ENCODE measurements at places on chromosomes 4 and X.

GRCh38 chr4:113733685-113734084 lies 27.9 kb downstream of the CAMK2D start:
- no peak for DNase-seq

- no peak for DNase-seq
These were observed 114.0 kb downstream of the RBM47 start for GRCh38 chr4:40515398-40516293.

DNA sequence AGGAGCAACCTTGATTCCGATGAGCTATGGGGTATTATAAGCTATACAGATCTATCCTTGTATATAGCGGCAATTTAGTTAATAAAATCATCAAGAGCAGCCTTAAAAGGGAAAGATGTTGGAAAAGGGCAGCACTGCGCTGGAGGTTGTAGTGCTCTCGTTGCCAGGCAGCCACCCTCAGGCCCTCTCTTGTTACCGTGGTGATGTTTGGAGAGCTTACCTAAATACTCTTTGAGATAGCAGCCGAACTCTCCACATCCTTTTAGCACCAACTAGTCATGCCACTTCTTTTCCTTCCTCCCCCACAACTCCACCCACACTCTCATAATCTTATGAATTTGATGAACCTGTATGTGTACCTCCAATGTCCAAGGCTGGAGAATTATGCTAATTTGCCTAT lies 3.8 kb upstream of the RADX start:
- peak; percentile 64 for DNase-seq

DNA sequence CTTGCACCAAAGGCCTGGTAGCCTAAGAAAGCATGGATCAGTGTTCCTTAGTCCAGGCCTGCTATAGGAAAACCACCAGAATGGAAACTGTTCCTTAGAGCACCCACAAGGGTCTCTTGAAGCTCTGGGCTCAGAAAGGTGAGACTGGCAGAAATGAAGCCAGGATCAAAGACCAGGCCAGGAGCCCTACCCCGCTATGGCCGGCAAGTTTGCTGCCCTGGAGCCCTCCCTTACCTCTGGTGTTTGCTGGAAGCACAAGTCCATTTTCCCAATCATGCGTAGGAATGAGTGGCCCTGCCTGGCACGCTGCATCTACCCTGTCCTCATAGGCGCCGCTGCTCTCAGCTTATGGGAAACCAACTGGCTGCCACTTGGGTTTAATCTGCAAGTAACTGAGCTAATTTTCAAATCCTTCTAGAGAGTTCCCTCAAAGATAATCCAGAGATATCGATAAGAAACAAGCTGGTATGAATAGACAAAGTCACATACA lies 37.4 kb downstream of the BCOR start:
- DNase-seq: no peak

GRCh38 chr4:40245550-40245949 lies 48.7 kb downstream of the RHOH start:
- DNase-seq: no peak

- no peak for DNase-seq
These were observed 49.9 kb downstream of the IL15 start for GRCh38 chr4:141686146-141686775.

GRCh38 chr4:73127839-73128453 lies 58.4 kb upstream of the COX18 start:
- DNase-seq: no peak
